ENCODE measurements at places on chromosomes 2 and 18. TPM values are rescaled to one million over a fixed set of nuclear protein-coding genes. Genes with fewer than 3 reads are reported as not detected.

DOK6 gene
- 0.06 TPM for total RNA-seq

SAG gene
- not detected for total RNA-seq

GAREM2 gene
- total RNA-seq = 1.9 TPM

ARHGEF33 gene
- total RNA-seq = 0.22 TPM

OSBPL6 gene
- total RNA-seq = 3.1 TPM

GPR75 gene
- 1.5 TPM for total RNA-seq

AGAP1 gene
- 13.5 TPM for total RNA-seq

C2orf78 gene
- not detected for total RNA-seq

SERPINB11 gene
- total RNA-seq = not detected

TXNDC2 gene
- total RNA-seq = not detected

POTEI gene
- total RNA-seq = not detected

NFU1 gene
- 32.1 TPM for total RNA-seq

DSG1 gene
- not detected for total RNA-seq

ITPRIPL1 gene
- total RNA-seq = 7.7 TPM

CELF4 gene
- total RNA-seq = not detected

IL1B gene
- 0.65 TPM for total RNA-seq

RNU2-63P gene
- total RNA-seq = not detected

KCNE4 gene
- not detected for total RNA-seq

CASP10 gene
- 1.1 TPM for total RNA-seq

- no peak for DNase-seq
These were observed 16.1 kb downstream of the MTX2 start for GRCh38 chr2:176285321-176285720.

GRCh38 chr2:58063641-58064040, 17.0 kb downstream of the VRK2 start:
- DNase-seq = peak; percentile 62

- no peak for DNase-seq
These were observed 353.1 kb upstream of the FANCL start for GRCh38 chr2:58594175-58594574.

- no peak for DNase-seq
These were observed 75.0 kb downstream of the CTIF start for GRCh38 chr18:48613589-48614404.

GRCh38 chr2:225995796-225996461, 596.4 kb downstream of the NYAP2 start:
- no peak for DNase-seq

GRCh38 chr2:127605691-127606263, 40.2 kb upstream of the GPR17 start:
- no peak for DNase-seq

- no peak for DNase-seq
These were observed 163.4 kb upstream of the RASGRP3 start for GRCh38 chr2:33313039-33313438.

DNA sequence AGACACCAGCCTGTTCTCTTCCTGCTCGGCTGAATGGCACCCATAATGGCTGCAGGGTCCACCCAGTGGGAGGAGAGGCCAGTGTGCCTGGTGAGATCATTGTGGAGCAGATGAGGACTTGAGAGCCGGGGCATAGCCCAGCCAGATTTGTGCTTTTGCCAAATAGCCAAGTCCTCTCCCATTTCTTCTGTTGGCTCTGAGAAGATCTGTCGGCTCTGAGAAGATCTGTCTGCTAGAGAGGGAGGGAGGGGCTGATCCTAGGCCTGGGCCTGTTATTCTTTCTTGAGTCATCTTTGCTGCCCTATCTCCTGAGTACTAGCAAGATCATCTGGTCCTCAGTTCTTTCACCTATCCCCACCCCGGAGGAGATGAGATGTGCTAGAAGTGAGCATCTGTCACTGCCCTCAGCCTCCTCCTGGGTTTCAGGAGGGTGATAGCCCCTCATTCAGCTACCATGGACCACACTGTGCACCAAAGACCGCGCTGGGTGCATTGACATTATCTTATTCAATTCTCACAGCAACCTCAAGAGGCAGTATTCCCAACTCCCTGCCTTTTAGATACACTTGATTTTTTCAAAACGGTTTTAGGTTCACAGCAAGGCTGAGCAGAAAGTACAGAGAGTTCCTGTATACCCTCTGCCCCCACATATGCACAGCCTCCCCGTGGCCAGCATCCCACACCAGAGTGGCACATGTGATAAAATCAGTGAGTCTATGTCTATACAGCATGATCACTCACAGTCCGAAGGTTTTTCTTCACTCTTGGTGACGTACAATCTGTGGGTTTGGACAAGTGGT, 98.6 kb downstream of the CAPN13 start:
- DNase-seq = no peak

- peak; percentile 69 for DNase-seq
These were observed 6.5 kb downstream of the TANK start for GRCh38 chr2:161166538-161167409.

GRCh38 chr18:58593938-58594337, 35.0 kb downstream of the ALPK2 start:
- DNase-seq = no peak

- no peak for DNase-seq
These were observed 76.4 kb downstream of the C2orf74 start for GRCh38 chr2:61238219-61239012.

GRCh38 chr2:110713513-110714362, 18.6 kb upstream of the ACOXL start:
- no peak for DNase-seq

DNA sequence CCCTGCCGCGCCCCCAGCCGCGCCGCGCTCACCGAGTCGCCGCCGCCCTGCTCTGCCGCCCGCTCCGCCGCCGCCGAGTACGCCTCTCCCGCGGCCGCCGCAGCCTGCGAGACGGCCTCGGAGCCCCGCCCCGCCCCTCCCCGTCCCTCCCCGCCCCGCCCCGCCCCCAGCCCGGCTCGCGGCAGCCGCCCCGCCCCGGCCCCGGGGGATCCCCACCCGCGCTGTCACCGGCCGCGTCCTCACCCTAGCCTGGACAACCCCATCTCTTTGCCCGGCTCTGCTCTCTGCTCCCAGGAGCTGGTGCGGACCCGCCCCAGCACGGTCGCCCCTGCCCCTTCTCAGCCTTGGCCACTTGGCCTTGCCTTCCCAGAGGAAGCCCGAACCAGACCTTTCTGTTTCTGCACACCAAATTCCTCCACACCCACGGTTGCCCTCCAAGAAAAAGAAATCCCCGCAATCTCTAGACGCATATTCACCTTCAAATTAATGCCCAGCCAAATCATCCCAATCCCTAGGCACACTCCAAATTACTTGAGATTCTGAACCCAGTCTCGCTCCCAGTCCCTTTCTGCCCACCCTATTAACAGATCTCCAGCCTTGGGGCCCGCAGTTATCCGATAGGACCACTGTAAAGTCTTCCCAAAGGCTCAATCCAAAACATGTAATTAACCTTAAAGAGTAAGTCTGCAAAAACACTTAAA, at the start of gene CYRIA:
TSS of gene CYRIA (minus strand) at position 87 of the 701 bp plus-strand sequence. CDS start 77,715 bp downstream, outside the sequence.
- no peak for DNase-seq

DNA sequence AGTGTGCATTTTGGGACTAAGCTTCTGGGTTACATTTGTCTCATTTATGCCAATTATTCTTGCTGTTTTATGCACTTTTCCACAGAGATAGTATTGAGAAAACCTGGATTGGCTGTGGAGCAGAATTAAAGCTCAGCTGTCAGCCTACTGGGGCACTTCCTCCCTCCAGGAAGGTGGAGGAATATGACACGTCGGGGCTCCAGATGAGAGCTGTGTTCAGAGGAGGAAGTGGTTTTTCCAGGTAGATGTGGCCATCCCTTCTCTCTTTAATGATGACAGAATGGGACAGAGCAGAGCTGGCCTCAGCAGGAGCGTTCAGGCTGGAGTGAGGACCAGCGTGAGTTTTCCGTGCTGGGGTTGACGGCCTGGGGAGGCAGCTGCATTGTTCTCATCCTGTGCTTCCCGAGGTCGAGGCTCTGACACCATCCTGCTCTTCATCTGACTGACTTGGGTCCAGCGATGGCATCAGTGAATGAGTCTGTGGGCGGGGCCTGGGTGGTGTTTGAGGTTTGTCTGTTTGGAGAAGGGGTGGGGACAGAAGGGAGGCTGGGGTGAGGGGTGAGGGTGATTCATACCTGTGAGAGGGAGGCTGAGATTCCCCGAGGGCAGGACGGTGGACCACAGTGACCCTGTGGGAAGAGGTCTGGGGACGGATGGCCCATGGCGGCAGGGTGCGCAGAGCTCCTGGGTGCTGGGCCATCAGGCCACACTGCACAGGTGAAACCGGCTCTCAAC, 207.0 kb downstream of the LDLRAD4 start:
- DNase-seq = no peak

DNA sequence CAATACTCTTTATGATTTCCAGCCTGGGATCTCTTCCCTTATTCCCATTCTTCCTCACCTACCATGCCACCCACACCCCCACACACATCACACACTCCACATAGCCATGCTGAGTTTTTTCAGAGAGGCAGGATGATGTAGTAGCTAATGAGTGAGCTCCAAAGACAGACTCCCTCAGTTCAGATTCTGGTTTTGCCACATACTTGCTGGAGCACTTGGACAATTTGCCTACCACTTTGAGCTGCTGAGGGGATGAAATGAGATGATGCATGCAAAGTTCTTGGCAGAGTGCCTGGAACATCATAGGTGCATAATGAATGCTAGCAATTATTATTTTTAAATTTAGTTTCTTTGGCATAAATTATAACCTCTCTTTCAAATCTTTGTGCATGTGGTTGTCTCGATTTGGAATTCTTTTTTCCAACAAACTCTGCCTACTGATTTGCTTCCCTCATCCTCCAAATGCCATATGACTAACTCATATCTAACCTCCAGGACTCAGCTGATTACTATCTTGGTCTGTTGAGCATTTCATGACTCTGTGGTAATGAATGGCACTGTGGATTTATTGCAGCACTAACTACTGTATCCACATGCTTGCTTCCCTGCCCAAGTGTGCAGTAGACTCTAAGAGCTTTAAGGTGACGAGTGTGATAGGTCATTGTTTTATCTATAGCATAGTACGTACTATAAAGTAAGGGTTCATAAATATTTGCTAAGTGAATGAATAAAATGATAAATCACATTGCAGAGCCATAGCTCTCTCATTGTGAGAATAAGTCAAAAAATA, 99.1 kb downstream of the TACR1 start:
- peak; percentile 65 for DNase-seq

GRCh38 chr18:75827751-75828287, 400.3 kb upstream of the SMIM21 start:
- no peak for DNase-seq

DNA sequence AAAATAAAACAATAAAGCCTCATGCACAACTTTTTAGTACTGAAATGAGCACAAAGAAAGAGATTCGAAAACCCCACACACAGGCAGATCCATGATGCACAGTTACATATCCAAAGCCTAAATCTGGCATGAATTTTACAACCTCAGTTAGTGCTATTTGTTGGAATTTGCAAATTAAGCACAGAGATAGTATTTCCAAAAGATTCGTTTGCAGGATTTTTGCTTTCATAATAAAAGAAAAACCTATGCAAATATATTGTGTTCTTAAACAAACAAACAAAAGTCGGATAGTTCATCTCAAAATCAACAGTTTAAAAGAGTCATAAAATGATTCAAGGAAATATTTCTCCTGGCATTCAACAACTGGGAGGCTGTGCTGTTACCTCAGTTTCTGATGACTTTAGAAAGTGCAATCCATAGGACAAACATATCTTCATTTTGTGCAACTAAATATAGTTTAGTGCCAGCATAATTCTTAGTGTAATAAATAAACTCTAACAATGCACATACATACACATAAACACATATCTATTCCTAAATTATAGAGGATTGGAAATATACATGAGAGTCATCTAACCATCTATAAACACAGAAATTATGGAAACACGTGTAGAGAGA, 10.8 kb downstream of the PAX3 start:
- no peak for DNase-seq

- DNase-seq = no peak
These were observed 4.6 kb upstream of the BOK start for GRCh38 chr2:241553981-241554380.

- DNase-seq = no peak
These were observed 25.2 kb upstream of the ASB1 start for GRCh38 chr2:238401551-238401950.

GRCh38 chr2:70920367-70920715, 15.4 kb upstream of the ATP6V1B1 start:
- DNase-seq = no peak

GRCh38 chr2:229674830-229675530, 39.4 kb downstream of the DNER start:
- DNase-seq = no peak

DNA sequence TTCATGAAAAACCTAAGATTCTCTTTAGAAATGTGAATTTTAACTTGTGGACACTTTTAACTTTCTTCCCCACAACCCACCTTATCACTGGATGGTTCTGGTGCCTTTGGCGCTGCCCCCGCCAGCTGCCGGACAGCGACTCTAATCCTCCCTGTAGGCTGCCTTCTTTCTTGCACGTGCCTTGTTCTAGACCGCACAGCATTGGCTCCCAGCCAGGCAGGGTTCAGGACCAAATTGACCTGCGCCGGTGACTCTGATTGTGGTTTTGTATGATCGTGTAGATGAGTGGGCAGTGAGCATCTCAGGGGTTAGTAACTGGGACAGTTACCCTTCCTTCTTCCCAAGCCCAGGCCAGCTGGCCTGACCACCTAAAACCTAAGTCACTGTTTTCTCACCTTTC, 106.8 kb downstream of the ASAP2 start:
- DNase-seq = no peak

GRCh38 chr18:12782521-12782920, 79.7 kb downstream of the PSMG2 start:
- no peak for DNase-seq

GRCh38 chr2:167005096-167005495, 116.8 kb downstream of the XIRP2 start:
- no peak for DNase-seq

DNA sequence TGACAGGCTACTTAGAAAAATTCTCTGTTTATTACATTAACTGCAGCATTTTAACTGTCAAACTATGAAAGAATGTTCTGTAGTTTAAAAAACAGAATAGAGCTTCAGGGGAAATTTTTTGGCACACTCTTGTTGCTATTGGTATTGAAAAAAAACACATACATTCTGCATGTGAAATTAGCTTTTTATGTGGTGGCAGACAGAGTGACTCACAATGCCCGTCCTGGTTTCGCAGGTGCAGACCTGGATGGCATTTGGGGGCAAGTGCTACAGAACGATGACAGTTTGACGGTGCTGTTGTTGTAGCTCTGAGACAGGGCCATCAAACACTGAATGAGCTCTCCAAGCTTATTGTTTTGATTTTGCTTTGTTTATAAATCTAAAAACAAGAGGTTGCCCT, 105.0 kb upstream of the MAP3K20 start:
- DNase-seq = no peak

- DNase-seq = peak; percentile 25
These were observed 100.2 kb upstream of the MYCN start for GRCh38 chr2:15840148-15840547.

- DNase-seq = no peak
These were observed 78.2 kb upstream of the GCFC2 start for GRCh38 chr2:75788902-75789301.

GRCh38 chr2:119715409-119716283, 36.6 kb downstream of the TMEM177 start:
- no peak for DNase-seq
